ENCODE measurements at places on chromosomes 4 and X. TPM values are rescaled to one million over a fixed set of nuclear protein-coding genes. Genes with fewer than 3 reads are reported as not detected.

DNA sequence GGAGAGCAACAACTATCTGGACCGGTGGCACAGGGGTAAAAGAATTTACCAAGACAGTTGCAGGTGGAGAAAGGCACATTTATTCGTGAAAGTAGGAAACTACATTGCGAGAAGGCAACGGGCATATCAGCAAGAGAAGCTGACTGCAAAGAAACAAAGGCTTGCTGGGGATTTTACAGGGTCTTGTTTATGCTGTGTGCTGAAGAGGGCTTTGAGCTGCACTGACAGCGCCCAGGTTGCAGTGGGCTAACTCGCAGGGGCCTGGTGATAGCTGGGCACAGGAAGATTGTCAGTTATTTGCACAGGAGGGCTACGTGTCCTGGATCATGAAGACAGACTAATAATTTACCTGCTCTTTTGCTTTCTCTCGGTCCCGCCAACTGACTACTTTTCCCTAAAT is 10.7 kb downstream of the TLR3 start:
- peak; percentile 43 for ATAC-seq

DNA sequence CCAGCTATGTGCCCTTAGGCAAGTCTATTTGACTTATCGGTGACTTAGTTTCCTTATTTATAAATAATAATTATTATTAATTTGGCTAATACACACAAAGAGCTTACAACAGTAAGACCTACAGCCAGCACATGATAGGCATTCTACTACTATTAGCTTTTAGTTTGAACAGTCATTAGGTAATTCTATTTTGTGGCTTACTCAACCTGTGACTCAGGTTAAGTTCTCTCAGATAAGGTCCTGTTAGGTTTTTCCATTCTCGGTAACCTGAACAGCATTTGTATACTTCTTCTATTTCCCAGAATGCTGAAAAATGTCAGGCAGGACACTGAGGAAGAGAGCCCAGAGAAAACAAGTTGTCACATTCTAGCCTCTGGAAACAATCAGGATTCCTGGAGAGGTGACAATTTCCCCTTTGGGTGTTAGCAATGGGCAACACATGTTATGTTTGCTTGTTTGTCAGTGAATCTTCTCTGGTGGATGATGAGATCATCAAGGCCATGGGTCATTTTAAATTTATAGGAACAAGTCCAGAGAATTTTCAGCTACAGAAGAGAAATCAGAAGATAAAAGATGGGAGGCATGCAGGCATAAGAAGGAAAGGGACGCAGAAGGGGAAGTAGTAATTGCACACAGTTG is 2144.7 kb downstream of the PCDH7 start:
- ATAC-seq: no peak

GJB1 gene
- 0.16 TPM for total RNA-seq

SFRP2 gene
- total RNA-seq: 1.1 TPM

GPR143 gene
- 1.1 TPM for total RNA-seq

- peak; percentile 48 for ATAC-seq
Observed at GRCh38 chrX:13147733-13148132, 103.3 kb upstream of the FAM9C start.

DNA sequence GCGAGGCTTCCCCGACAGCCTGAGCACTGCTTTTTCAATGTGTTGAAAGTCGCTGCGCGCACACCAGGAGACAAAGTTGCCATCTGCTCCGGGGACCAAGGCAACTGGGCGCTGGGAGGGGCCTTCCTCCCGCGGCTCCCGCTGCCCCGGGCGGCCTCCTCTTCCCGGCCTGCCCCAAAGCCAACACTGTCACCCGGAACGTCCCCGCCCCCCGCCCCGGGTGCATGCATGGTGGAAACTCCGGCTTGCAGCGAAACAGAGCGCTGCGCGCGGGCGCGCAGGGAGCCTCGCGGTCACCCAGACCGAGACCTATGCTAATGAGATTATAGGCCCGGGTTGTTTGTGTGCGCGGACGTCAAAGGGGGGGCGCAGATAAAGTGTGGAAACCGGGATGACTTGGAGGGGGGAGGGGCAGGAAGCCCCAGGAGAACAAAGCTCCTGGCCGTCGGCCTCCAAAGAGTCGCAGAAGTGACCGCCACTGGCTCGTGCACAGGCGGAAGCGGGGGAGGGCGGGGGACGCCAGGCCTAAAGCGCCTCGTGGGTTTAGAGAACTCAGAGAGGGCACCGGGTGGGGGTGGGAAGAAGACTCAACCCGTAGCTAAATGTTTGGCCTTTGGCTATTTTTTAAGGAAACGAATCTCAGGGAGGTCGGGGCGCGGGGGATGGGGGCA is 88.8 kb downstream of the BCOR start:
- peak; percentile 40 for ATAC-seq

DNA sequence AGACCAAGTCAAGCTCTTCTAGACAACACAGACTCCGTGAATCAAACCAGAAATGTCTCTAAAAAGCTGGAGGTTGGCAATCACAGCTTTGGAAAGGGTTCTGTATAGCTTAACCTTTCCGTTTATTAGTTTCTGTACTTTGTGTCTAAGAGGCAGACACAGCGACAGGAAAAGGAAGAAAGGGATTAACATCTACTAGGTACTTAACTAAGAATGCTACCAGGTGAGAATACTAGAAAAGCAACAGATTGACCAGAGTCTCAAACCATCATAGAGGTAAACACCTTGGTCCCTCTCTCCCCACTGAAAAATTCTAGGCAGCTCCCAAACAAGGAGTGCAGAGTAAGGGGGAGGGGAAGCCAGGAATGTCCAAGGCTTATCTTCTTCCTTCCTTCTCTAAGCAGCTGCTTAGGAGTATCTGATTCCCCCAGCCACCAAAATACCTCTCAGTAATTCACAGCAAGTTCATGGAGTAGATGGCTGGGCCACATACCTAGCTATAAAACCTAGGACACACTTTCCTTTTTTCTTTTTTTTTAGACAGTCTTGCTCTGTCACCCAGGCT is 80.8 kb downstream of the APBB2 start:
- ATAC-seq: no peak

- ATAC-seq: no peak
Observed at GRCh38 chrX:111133389-111133788, 37.4 kb downstream of the PAK3 start.

- no peak for ATAC-seq
Observed at GRCh38 chrX:155841232-155841631, 39.9 kb upstream of the VAMP7 start.

PLCXD1 gene
- total RNA-seq: 20.0 TPM

DNA sequence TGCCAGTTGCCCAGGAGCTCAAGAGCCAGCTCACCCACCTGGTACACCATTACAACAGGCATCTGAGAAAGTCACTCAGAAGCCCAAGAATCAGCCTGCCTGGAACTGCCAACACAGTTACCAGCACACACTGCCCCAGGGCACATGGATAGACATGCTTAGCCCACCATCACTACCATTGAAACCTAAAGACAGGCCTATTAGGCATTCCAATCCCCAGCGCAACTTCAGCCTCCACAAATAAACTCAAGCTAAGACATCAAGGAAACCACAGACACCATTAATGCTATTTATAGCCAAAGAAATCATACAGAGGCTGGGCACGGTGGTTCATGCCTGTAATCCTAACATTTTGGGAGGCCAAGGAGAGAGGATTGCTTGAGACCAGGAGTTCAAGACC is 42.3 kb downstream of the ATRX start:
- no peak for ATAC-seq

- ATAC-seq: no peak
Observed at GRCh38 chr4:149801416-149801815, 14.2 kb downstream of the IQCM start.

EIF4E gene
- 92.2 TPM for total RNA-seq

DNA sequence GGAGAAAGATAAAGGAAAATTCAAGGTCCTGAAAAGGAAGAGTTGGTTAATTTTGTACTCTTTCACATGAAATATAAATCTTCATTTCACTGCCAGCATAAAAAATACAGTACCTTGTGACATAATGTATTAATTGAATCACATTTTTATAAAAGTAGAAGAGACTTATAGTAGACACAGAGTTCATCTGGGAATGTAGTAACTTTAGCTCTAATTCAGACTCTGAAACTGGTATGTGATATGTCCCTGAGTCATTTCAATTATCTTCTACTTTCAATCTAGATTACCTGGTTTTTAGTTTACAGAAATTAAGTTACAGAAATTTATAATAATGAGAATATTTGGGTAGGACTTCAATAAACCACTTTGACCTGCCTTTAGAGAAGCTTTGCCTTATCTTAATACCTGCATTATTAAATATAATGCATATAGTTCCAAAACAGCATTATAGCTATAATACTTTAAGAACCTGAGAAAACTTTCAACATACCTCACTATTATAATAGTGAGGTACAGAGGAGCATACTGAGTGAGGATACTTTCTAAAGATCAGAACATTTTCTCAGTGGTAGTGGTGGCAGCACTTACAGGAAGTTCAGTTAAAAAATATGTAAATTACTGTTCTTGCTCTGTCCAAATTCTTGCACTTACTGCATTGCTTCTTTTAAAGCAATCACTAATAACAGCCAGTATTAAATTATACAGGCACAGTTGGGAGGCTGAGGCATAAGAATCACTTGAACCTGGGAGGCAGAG is 11.2 kb downstream of the NEK1 start:
- ATAC-seq: no peak

All from motor neuron (in vitro differentiated cells).